Stimulated activated CD8-positive, alpha-beta memory T cell treated with anti-CD3 and anti-CD28 coated beads, Interleukin-2, amount 100 ng/mL, for 1 hour (primary cell): ENCODE measurements at places on chromosomes 7 and 10.

DNA sequence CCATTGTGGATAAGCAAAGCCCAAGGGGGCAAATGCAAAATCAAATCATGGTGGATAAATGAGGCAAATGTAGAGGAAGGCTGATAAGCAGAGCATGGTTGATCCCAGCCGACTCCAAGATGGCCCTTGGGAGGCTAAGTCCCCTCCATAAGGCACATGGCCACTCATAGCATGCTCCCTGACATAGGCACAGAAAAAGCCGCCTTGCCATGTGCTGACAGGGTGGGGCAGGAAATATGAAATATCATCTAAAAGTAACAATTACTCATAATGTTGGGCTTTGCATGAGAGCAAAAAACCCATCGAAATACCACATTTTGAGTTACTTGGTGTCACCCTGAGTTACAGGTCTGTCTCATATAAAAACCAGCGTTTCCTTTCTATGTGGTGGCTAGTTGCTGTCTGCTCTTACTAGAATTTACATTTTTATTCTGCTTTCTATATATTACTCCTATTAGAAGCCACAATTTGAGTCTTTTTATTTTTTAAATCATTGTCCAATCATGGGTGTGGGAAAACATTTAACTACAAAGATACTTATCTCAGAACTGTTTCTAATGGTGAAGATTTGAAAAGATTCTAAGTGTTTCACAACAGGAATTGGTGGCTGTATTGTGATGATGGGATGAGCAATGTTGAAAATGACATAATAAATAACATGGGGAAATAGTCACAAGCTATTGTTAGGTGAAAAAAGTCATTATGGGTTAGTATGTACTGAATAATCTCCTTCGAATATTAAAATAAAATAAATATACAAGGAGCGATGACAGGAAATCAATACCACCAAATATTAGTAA lies 102.7 kb downstream of the CUBN start:
- peak; percentile 48 for DNase-seq

DNA sequence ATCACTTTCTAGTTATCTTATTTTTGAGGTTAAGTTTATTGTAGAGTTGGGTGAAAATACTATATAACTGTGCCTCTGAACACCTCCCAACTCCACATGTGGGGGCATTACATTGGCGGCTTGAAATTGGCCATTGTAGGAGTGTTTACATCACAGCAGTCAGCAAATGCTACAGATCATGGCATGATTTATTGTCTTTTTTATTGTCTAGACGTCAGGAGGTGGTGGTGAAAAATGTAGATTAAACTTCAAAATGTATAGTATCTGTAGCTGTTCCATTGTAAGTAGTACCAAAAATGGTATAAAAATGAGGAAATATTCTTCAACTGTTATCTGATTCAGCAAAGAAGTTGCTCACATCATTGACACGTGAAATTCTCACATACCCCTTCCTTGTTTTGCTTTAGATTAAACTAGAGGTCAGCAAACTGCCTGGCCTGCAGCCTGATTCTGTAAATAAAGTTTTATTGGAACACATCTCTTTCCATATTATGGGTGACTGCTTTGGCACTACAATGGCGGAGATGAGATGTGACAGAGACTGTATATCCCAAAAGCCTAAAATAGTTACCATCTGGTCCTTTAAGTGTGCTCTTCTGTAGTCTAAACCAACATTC lies 35.0 kb downstream of the TAF3 start:
- DNase-seq: no peak

DNA sequence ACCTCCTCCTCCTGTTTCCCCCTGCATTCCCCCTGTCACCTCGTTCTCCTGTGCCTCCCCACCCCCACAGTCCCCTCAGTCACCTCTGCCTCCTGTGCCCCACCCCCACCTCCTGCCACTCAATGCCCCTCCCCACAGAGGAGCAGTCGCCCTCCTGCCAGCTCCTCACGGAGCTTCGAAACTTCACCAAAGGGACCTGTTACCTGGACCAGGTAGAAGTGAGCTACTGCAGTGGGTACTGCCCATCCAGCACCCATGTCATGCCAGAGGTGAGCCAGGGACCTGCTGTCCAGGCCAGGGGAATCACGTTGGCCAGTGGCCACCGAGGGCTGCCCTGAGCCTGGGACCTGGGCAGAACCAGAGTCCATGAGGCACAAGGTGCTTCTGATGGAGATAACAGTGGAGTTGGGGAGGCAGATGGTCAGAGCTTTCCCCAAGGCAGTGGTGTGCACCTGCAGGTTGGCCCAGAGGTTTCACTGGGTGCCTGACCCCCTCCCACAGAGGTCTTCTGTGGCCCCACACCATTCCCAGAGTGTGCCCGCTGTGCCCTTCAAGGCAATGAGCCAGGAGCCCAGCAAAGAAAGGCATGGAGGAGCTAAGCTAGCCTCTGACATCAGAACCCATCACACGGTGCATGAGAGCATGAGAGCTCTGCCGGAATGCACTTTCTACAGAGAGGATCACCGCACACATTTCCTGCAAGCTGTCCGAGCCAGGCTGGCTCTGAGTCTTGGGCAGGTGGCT lies 7.0 kb upstream of the ZNF862 start:
- no peak for DNase-seq

DNA sequence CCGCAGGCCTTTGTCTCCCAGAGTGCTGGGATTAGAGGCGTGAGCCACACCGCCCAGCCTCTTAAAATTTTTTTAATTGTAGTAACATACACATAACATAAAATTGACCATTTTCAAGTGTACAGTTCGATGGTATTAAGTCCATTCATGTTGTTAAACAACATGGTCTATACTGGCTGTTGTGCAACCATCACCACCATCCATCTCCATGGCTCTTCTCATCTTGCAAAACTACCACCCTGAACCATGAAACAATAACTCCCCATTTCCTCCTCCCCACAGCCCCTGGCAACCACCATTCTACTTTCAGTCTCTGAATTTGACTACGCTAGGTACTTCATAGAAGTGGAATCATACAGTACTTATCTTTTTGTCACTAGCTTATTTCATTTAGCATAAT lies 7.9 kb upstream of the ZFYVE27 start:
- no peak for DNase-seq

- no peak for DNase-seq
Measured at GRCh38 chr10:695396-695795, 5.9 kb upstream of the DIP2C start.

DNA sequence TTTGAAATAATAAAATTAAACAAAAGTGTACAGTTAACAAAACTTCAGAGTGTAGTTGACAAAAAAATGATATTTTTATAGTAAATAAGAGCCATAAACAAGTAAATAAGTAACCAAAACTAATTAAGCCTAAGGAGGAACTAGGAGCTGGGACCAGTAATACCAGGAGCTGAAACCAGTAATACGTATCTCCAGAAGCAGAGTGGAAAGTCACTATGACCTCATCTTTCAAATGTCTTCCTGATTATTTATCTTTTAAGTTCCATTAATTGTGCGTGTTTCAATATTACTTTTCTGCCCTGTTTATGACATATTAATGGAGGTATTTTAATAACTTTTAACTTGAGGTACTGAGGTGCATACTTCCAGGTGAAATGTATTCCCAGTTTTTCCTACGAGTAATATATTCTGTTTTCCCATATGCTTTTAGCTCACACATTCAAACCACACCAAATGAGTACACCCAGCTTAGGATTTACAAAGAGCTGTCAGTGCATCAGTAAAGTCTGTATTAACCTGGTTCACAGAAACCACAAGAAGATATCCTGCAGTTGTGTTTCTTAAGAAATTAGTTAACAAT lies 283.7 kb upstream of the HGF start:
- DNase-seq: no peak

- no peak for DNase-seq
Measured at GRCh38 chr10:16565604-16566003, 43.9 kb upstream of the C1QL3 start.

DNA sequence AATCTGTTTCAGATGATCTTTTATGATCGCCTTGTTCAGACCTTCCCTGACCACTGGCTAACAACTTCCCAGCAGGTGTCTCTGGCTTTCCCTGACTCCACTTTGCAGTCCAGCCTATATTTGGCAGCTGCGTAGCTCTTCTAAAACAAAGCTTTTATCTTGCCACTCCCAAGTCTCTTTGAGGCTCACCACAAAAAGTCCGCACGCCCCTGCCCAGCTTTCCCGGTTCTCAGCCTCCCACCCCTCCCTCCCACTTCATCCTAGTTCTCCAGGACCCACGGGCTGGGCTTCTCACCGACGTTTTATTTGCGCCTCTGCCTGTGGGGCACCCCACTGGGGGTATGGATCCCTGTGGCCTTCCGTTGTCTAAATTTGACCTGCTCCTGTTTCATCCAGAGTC lies 58.9 kb upstream of the USP6NL start:
- no peak for DNase-seq

- DNase-seq: no peak
Measured at GRCh38 chr10:69403519-69403918, 13.2 kb downstream of the TACR2 start.

GRCh38 chr7:37145682-37146081 lies 303.0 kb downstream of the ELMO1 start:
- no peak for DNase-seq

DNA sequence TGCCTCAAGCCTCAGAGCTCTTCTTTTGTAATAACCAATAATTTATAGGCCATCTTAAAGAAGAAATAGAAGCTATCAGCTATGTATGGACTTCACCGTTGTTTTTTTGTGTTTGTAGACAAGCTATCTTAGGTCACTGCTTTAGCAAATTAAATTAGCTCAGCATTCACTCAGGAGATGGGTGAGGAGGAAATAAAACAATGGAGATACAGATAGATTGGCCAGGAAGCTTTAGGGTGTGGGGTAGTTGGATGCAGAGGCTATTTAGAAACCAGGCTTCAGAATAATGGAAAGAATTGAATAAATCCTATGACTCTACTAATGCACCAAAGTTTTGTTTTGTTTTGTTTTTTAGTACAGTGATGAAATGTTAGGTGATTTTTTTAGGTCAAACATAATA lies 66.1 kb downstream of the MDFIC start:
- DNase-seq: no peak

DNA sequence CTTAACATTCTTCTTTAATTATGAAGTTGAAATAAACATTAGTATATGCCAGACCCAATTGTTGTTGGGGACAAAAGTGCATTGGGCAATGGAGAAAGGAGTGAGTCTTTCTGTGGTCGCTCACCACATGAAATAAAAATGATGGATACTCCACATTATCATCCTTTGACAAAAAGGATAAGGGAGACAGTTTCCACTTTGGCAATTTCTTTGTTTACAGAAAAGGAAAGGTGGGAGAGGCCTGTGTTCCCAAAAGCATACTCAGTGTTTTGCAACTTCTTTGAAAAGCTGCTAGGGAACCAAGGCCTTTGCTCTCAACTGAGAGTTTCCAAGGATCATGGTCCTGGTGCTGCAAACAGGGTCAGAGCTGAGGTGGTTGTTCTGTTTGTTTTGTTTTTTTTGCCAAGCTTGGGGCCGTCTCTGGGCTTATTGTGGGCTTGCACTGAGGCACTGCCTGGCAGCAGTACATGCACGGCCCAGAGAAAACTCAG lies 341.9 kb downstream of the TNS3 start:
- no peak for DNase-seq

DNA sequence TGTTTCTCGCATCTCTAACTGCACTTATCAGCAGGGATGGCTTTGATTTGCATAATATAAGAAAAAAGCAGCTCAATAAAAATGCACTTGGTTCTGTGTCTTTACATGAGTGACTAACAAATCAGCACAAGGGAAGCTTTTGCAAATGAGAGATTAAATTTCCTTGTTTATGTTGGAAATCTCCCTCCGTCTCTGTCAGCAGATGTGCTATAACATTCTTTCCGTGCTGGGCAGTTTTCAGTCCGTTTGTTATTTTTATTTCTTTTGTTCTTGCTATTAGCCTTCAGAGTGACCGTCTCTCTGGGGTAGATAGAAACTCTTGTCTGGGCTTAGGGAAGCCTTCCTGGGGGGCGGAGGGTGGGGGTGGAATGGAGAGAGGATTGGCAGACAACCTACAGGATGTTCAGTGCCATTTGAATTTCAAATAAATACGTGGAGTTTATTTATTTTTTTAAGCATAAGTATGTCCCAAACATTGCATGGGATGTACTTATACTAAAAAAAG lies 96.0 kb downstream of the GATA3 start:
- DNase-seq: no peak

- no peak for DNase-seq
Measured at GRCh38 chr7:90603346-90603745, 7.2 kb downstream of the CDK14 start.

DNA sequence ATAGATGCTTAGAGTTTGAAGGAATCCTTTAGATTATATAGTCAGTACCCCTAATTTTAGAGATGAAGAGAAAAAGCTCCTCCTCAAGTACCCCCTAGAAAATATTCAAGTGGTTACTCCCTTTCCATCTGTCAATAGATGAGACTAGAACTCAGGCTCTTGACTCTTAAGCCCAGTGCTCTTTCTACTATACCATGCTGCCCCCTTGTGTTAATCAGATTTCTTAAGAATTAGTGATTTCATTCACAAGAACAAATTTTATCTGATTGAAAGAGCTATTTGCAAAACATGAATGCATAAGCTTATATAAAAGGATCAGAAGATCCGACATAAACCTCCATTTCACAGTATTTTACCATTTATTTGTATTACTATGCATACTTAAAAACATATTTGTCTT lies 179.3 kb downstream of the TFEC start:
- DNase-seq: no peak

DNA sequence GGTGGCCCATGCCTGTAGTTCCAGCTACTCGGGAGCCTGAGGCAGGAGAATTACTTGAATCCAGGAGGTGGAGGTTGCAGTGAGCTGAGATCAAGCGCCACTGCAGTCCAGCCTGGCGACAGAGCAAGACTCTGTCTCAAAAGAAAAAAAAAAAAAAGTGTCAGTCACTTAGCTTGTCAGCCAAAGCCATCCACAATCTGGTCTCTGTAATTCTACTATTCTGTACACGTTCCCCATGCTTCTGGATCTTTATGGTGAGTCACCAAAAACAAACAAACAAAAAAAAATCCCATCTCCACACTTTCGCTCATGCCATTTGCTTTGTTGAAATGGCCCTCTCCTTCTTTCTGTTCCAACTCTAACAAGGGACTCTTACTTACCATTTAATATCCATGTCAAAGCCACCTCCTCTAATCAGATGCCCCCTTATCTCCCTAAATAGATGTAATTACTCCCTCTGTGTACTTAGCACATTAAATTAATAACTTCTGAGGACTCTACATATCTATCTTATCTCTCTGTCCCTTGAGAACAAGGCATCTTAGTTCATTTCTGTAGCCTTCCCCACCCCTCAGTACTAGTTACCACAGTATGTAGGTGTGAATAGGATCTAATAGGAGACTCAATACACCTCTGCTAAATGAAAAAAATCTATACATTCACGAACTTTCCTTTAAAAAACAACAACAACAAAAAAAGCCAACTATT lies 128.4 kb downstream of the ELMO1 start:
- no peak for DNase-seq

DNA sequence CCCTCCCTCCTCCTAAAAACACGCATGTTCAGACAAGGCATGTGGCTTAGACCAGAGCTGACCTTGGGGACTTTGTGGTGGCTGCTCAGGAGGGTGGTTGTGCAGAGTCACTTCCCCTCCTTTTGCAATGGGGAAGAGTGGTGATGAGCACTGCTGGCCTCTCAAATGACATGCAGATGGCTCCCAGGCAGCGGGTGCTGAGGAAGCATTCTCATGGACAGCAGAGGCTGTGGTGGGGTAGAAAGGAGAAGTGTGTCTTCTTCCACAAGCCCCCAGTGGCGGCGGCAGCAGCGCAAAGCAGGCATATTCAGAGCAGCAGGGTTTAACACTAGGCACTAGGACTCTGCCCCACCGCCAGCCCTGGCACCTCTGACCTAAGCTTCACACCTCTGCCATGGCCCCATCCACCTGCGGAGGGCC lies 105.9 kb upstream of the ANLN start:
- DNase-seq: no peak

- DNase-seq: no peak
Measured at GRCh38 chr10:12847361-12847975, 154.0 kb downstream of the CCDC3 start.

- DNase-seq: no peak
Measured at GRCh38 chr7:69742237-69742636, 144.0 kb downstream of the AUTS2 start.
